ENCODE measurements at places on chromosomes 4 and X.

- peak; percentile 29 for DNase-seq
- H3K36me3 ChIP-seq = no peaks in the 10 kb centered on the region
- no peak overlapping the region for H3K27ac ChIP-seq
- H3K27me3 ChIP-seq = no peaks in the 10 kb centered on the region
- no peak overlapping the region for H3K4me3 ChIP-seq
- no peaks in the 10 kb centered on the region for H3K4me1 ChIP-seq
These were observed 8.7 kb upstream of the TIMM8A start for GRCh38 chrX:101357166-101357795.

DNA sequence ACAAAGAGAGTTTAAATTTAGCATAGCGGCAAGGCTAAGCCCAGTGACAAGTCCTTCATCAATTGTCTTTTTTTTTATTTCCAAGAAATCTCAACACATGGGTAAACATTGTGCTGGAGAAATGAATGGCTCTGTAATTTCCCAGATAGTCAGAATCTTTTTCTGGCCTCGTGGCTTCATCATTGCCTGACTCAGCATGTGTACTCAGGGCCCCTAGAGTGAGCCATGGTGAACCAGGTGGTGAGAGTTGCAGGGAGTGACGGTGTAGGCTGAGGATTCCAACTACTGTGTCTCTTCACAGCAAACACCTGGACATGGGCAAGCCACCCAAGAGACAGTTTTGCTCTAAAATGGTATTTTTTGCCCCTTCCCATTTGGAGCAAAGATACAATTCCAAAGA, 43.1 kb upstream of the UCP1 start:
- no peak overlapping the region for H3K27ac ChIP-seq
- H3K4me3 ChIP-seq = no peak overlapping the region
- no peaks in the 10 kb centered on the region for H3K27me3 ChIP-seq
- no peaks in the 10 kb centered on the region for H3K36me3 ChIP-seq

- no peak overlapping the region for H3K4me3 ChIP-seq
- no peak overlapping the region for H3K27ac ChIP-seq
- H3K36me3 ChIP-seq = no peaks in the 10 kb centered on the region
- H3K4me1 ChIP-seq = no peaks in the 10 kb centered on the region
- H3K27me3 ChIP-seq = no peaks in the 10 kb centered on the region
These were observed 415.8 kb upstream of the GRID2 start for GRCh38 chr4:91887926-91888325.

- no peak overlapping the region for H3K27ac ChIP-seq
- H3K27me3 ChIP-seq = no peaks in the 10 kb centered on the region
- no peaks in the 10 kb centered on the region for H3K4me1 ChIP-seq
- no peaks in the 10 kb centered on the region for H3K36me3 ChIP-seq
- H3K4me3 ChIP-seq = no peak overlapping the region
These were observed 81.4 kb downstream of the DOCK11 start for GRCh38 chrX:118577041-118577440.

DNA sequence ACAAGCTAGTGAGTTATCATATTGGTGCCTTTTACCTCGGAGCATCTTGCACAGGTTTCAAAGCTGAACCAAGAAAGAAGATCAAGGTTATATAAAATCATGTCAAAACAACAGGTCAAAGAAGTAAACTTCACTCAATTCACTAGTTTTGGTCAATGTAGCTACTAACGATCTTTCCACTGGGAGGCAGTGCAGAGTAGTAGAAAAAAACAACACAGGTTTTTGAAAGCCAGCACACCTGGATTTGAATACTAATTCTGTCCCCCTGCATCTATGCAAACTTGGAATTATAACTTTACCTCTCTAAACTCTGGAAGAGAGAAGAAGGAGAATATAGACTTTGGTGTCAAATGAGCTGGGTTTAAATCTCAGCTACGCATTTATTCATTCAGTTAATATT, 266.1 kb downstream of the GRIA3 start:
- DNase-seq = peak; percentile 6
- H3K4me3 ChIP-seq = no peak overlapping the region
- no peaks in the 10 kb centered on the region for H3K36me3 ChIP-seq
- H3K27ac ChIP-seq = no peak overlapping the region
- H3K27me3 ChIP-seq = no peaks in the 10 kb centered on the region

- H3K4me3 ChIP-seq = no peak overlapping the region
- H3K36me3 ChIP-seq = no peaks in the 10 kb centered on the region
- no peaks in the 10 kb centered on the region for H3K4me1 ChIP-seq
These were observed 182.7 kb upstream of the PAQR3 start for GRCh38 chr4:79121875-79122358.

GRCh38 chrX:1140236-1140681, 72.2 kb downstream of the CRLF2 start:
- H3K36me3 ChIP-seq = no peaks in the 10 kb centered on the region
- H3K4me3 ChIP-seq = no peak overlapping the region
- no peaks in the 10 kb centered on the region for H3K27me3 ChIP-seq
- H3K27ac ChIP-seq = no peak overlapping the region

DNA sequence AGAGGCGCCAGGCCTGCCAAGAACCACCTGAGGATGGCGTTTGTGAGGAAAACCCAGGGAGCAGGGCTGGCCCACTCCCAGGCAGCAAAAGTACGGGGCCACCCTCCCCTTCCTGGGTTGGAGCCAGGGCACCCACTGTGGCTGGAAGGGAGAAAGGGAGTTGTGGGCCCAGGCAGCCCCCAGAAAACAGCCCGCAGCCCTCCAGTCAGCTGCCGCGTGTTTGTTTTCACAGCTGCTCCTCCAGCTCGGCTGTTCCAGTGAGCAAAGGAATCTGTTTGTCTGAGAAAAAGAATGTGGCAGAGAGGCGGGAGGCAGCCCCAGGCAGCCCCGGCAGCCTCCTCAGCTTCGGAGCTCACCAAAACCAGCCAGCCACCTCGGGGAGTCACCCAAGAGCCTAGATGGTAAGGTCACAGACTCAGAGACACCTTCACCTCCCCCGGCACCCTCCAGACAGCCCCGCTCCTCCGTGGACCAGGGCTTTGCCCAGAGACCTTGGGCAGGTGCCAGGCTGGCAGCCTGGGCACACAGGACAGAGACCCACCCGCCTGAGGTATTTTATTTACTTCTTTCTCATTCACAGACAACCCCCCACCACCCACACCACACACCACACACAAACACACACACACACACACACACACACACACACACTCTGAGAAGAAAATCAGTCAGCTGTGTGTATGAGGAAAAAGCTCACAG, 338.1 kb downstream of the BCOR start:
- no peak overlapping the region for H3K4me3 ChIP-seq
- no peaks in the 10 kb centered on the region for H3K27me3 ChIP-seq
- H3K27ac ChIP-seq = no peak overlapping the region
- DNase-seq = no peak
- H3K4me1 ChIP-seq = peaks cover 3% of the 10 kb centered on the region
- H3K36me3 ChIP-seq = no peaks in the 10 kb centered on the region

GRCh38 chr4:176788248-176788647, 4.5 kb downstream of the VEGFC start:
- no peak for DNase-seq
- no peaks in the 10 kb centered on the region for H3K4me1 ChIP-seq
- peaks cover 8% of the 10 kb centered on the region for H3K27me3 ChIP-seq
- no peaks in the 10 kb centered on the region for H3K36me3 ChIP-seq
- no peak overlapping the region for H3K4me3 ChIP-seq
- no peak overlapping the region for H3K27ac ChIP-seq

GRCh38 chrX:153576961-153577360, 22.0 kb downstream of the CCNQ start:
- no peak overlapping the region for H3K27ac ChIP-seq
- no peak overlapping the region for H3K4me3 ChIP-seq
- no peak for DNase-seq
- H3K36me3 ChIP-seq = no peaks in the 10 kb centered on the region
- H3K27me3 ChIP-seq = no peaks in the 10 kb centered on the region
- H3K4me1 ChIP-seq = no peaks in the 10 kb centered on the region

DNA sequence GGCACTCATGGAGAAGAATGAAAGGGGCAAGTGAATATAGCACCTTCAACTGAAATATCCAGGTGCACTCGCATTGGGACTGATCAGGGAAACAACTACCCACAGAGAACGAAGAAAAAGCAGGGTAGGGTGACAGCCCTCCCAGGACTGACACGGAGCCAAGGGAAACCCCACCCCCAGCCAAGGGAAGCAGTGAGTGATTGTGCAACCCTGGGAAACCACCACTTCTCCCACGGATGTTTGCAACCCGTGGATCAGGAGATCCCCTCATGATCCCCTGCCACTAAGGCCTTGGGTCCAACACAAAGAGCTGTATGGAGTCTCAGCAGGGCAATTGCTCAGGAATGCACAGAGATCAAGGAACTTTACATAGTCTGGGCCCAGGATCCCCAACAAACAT, 158.5 kb upstream of the HCCS start:
- no peaks in the 10 kb centered on the region for H3K36me3 ChIP-seq
- H3K27ac ChIP-seq = no peak overlapping the region
- H3K4me1 ChIP-seq = no peaks in the 10 kb centered on the region
- no peaks in the 10 kb centered on the region for H3K27me3 ChIP-seq
- DNase-seq = peak; percentile 8

- no peak for DNase-seq
- H3K27ac ChIP-seq = no peak overlapping the region
- no peak overlapping the region for H3K4me3 ChIP-seq
These were observed 222.1 kb downstream of the STIM2 start for GRCh38 chr4:27082776-27083175.

GRCh38 chrX:69324851-69325250, 159.6 kb upstream of the PJA1 start:
- no peaks in the 10 kb centered on the region for H3K4me1 ChIP-seq
- no peaks in the 10 kb centered on the region for H3K36me3 ChIP-seq
- DNase-seq = no peak
- no peak overlapping the region for H3K4me3 ChIP-seq

GRCh38 chr4:7983296-7983695, 43.6 kb upstream of the AFAP1 start:
- no peaks in the 10 kb centered on the region for H3K27me3 ChIP-seq
- no peak overlapping the region for H3K27ac ChIP-seq
- no peaks in the 10 kb centered on the region for H3K36me3 ChIP-seq
- DNase-seq = no peak
- H3K4me3 ChIP-seq = no peak overlapping the region
- H3K4me1 ChIP-seq = peaks cover 15% of the 10 kb centered on the region

DNA sequence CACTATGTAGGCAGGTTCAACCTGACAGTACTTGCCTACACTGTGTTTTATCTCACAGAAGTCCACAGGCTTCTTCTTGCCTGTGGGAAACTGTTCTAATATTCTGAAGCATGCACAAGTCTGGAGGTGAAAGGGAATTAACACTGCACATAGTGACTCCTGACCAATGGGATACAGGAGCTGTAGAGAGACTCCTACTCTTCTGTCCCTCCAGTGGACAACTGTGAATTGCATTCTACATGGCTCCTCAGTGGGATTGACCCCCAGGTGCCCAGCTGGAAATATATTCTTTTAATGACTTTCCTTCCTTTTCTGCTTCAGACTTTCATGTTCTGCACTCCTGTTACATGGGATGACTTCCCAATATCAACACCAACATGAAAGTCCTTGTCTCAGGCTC, 8.2 kb upstream of the YIPF6 start:
- no peak overlapping the region for H3K4me3 ChIP-seq
- H3K36me3 ChIP-seq = no peaks in the 10 kb centered on the region
- no peaks in the 10 kb centered on the region for H3K4me1 ChIP-seq
- H3K27ac ChIP-seq = no peak overlapping the region

DNA sequence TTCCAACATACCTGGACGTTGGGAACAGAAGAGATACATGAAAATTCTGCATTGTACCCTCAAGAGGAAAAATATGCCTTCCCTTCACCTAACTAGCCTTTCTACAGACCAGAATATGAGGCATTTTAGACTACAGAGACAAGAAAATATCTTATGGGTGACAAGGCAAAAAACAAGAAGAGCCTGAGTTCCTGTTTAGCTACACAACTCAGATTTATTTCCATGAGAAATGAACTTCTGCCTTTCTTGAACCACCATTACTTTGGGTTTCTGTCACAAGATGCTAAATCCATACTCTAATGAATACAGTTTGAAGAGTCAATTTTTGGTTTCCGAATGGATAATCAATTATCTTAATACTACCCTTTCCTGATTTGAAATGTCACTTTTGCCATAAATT, 18.7 kb downstream of the RCHY1 start:
- no peak overlapping the region for H3K4me3 ChIP-seq
- H3K4me1 ChIP-seq = no peaks in the 10 kb centered on the region
- DNase-seq = no peak
- no peaks in the 10 kb centered on the region for H3K27me3 ChIP-seq
- H3K36me3 ChIP-seq = no peaks in the 10 kb centered on the region

DNA sequence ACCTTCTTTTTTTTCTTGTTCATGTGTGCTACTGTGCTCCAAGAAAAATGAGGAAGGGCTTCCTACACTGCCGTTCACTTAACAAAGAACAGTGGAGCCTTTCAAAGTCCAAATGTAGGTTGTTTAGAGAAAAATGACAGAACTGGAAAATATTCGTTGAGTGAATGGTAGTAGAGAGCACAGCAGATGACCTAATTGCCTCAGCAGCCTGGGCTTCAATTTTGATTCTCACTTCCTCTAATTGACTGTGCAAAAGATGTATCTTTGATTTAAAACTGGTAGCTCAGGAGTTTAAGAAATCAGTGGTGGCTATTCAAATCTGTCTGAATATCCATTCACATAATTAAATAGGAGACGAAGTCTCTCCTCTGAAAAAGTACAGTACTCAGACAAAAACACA, 5.2 kb downstream of the NLGN4X start:
- no peaks in the 10 kb centered on the region for H3K27me3 ChIP-seq
- no peaks in the 10 kb centered on the region for H3K36me3 ChIP-seq
- no peak overlapping the region for H3K4me3 ChIP-seq

GRCh38 chrX:13695601-13696115, 6.7 kb downstream of the RAB9A start:
- H3K4me3 ChIP-seq = no peak overlapping the region
- no peak for DNase-seq
- no peaks in the 10 kb centered on the region for H3K36me3 ChIP-seq
- peaks cover 6% of the 10 kb centered on the region for H3K4me1 ChIP-seq
- no peaks in the 10 kb centered on the region for H3K27me3 ChIP-seq

GRCh38 chrX:23811656-23812055, 28.7 kb downstream of the SAT1 start:
- H3K36me3 ChIP-seq = no peaks in the 10 kb centered on the region
- no peaks in the 10 kb centered on the region for H3K4me1 ChIP-seq
- no peak overlapping the region for H3K4me3 ChIP-seq
- H3K27ac ChIP-seq = no peak overlapping the region
- DNase-seq = no peak

GRCh38 chr4:83716874-83717273, 181.0 kb downstream of the GPAT3 start:
- H3K27ac ChIP-seq = no peak overlapping the region
- no peak overlapping the region for H3K4me3 ChIP-seq
- no peak for DNase-seq

- no peaks in the 10 kb centered on the region for H3K27me3 ChIP-seq
- H3K4me1 ChIP-seq = peaks cover 30% of the 10 kb centered on the region
- no peak for DNase-seq
- H3K36me3 ChIP-seq = no peaks in the 10 kb centered on the region
- H3K4me3 ChIP-seq = no peak overlapping the region
These were observed 324.0 kb downstream of the ARHGAP10 start for GRCh38 chr4:148055844-148056243.

GRCh38 chrX:9278475-9279233, 186.2 kb upstream of the TBL1X start:
- H3K4me1 ChIP-seq = no peaks in the 10 kb centered on the region
- H3K27me3 ChIP-seq = no peaks in the 10 kb centered on the region
- H3K4me3 ChIP-seq = no peak overlapping the region
- no peak overlapping the region for H3K27ac ChIP-seq
